ENCODE measurements at places on chromosomes 2 and 18.

DNA sequence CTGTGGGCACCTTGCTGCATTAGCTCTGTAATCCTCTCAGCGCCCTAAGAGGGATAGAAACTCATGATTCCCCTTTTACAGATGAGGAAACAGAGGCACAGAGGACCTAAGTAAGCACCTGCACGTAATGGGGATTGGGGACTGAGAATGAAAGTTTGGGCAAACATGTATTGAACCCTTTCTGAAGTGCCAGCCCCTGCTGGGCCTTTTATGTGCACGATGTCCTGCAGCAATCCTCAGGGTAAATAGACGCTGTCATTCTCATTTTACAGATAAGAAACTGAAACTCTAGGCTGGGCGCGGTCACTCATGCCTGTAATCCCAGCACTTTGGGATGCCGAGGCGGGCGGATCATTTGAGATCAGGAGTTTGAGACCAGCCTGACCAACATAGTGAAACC lies 117.4 kb downstream of the STPG4 start:
- no peak for DNase-seq

DNA sequence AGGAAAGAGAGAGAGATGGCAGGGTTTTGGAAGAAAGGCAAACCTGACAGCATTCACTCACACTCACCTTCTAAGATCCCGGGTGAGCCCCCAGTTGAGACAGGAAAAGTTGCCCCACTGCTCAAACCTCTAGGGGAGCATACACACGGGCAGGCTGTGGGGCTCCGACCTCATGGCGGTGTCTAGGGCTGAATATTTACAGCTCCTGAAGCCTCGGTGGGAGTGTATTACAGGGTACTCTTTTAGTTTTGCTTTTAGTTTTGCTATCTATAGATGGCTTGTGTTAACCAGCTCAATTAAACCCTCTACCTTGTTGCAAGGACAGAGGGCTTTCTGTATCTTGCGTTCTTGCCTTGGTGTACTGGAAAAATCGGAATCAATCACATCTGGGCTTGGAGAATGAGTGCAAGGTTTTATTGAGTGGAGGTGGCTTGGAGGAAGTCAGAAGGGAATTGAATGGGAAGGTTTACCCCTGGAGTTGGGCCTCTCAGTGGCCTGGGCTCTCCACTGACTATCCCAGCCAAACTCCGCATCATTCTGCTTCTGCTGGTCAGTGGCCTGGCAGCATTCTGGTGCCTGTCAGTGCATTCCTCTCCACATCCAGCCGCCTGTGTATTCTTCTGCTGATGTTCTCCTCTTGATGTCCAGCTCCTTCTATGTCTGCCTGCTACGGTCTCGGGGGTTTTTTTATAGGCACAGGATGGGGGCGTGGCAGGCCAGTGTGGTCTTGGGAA lies 10.1 kb upstream of the IFIH1 start:
- no peak for DNase-seq

- DNase-seq, result no peak
Measured at GRCh38 chr2:71546275-71546638, 92.9 kb downstream of the DYSF start.

DNA sequence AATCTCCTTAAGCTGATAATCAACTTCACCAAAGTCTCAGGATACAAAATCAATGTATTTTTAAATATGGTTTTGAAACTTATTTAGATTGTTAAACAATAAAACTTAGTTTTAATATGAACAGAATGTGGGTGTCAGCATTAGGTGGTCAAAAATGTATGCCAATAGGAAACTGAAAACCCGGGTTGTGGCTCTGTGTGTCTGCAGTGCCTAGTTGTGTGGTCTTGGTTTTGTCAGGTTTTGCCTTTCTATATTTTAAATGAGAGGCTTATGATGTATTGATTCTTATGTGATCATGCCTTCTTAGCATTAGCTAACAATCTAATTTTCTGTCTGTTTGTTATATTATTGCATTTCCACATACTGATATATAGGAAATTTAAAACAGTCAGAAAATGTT lies 227.8 kb downstream of the ZNF407 start:
- no peak for DNase-seq

- DNase-seq, result no peak
Measured at GRCh38 chr2:88239781-88240180, 69.6 kb downstream of the THNSL2 start.

GRCh38 chr2:222594679-222595078 lies 61.2 kb downstream of the FARSB start:
- DNase-seq, result peak; percentile 22

GRCh38 chr2:68237404-68237803 lies 14.9 kb downstream of the PPP3R1 start:
- no peak for DNase-seq

GRCh38 chr18:54671291-54671881 lies 80.3 kb downstream of the DYNAP start:
- DNase-seq, result peak; percentile 49

DNA sequence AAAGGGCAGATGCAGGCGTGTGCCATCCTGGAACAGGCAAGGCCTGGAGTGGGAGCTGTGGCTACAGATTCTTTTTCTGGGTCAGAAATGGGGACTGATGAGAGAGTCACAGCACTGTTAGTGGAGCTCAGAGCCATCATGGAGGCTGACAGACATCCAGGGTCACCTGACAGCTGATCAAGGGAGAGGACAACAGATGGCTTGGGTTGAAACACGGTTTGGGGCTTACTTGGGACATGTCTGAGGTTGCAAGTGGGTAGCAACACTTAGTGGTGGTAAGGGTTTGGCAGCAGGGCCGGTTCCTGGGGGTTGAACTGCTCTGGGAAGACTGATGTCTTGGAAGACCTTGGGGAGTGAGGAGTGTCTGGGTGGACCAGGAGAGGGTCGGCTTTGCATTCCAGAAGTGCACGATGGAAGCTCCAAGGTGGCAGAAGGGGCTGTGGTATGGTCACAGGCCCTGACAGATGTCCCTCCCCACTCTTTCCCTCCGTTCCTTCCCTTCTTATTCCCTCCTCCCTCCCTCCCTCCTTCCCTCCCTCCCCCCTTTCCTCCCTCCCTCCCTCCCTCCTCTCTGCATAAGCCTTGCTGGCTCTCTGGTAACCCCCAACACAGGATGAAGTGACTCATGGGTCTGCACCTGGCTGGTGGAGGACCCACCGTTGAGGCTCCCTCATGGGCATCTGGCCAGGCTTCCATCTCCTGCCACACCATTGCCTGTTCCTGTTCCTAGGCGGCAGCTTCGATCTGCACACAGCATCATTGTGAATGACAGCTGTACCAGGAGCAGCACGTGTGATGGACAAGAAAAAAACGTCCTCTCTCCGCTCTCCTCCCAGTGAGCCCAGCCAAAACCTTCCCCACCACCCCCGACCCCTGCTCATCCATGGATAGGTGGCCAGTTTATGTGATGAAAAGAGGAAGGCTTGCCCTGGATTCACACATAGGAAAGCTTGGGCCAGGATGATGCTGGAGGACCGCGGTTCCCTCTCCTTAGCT lies 63.8 kb upstream of the RPL31 start:
- no peak for DNase-seq

DNA sequence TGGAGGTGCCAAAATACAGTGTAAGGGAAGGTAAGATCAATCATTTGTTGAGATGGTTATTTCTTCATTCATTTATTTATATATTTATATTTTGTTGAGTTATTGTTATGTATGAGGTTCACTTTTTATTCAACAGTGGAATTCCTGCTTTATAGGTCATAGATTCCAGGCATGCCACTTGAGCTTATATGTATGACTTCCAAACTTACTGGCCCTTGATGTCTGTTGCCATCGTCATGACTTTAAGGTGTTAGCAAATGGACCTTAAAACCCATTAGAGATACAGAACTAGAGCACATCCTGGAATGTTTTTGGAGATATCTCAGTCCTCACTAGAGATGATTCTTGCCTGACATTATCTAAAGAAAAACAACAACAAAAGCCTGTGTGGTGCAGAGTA lies 25.9 kb downstream of the CCDC85A start:
- DNase-seq, result no peak

GRCh38 chr18:57434536-57435494 lies at the start of gene ONECUT2:
TSS of gene ONECUT2 (plus strand) at chr18:57435374. CDS start at chr18:57435717, 343 bp downstream.
- peak; percentile 92 for DNase-seq

DNA sequence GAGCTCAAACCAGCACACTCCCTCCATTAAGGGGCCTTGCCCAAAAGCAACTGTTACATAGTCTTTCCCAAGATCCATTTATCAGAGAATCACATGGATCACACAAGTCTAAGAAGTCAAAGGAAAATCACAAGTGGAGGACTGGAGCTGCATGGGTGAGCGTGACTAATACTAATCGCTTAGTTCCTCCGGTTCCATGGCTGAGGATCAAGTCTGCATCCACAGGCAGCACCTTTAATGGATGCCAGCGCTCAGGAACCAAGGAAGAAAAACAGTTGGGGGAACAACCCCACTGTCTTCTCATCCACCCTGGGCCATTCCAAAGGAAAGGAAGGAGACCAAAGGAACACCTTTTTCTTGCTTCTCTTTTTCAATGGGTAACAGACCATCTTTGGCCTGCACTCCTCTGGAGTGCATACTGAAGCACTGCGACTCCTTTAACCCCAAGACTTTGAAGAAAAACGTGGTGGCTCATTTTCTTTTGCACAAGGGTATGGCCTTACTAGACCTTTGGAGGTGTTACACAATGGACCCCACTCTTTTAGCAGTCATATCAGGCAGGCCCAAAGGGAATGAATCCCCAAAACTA lies 9.2 kb upstream of the WDR33 start:
- DNase-seq, result peak; percentile 13

DNA sequence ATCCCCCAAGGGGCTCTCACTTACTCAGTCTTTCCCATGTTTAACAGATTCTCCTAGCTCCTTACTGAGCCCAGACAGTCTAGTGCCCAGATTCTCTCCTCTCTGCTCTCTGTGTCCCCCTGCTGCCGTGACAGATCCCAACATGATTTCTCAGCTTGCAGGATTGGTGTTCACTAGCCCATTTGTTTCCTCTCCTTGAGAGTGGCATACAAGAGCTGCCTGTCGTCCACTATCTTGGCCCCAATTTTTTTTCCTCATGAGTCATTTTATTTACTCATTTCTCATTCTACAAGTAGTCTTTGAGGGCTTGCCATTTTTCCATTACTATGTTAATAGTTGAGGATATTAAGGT lies 199.9 kb upstream of the FN1 start:
- no peak for DNase-seq

DNA sequence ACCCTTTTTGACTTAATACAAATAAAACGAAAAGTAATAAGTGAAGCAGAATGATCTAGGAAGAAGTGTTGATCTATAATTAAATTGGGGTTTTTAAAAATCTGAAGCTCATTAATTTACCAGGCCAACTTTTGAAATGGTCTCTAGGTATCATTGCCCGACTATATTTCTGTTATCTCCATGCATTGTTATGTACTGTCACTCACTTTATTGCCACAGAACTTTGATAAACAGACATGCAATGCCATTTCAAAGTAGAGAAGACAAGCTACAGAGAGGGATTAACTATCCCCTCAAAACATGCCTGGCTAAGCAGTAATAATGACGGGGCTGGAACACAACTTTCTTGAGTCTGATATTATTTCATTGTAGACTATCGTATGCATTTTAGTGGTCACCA lies 147.6 kb upstream of the ITGA4 start:
- DNase-seq, result no peak

- no peak for DNase-seq
Measured at GRCh38 chr2:44443517-44443916, 81.8 kb downstream of the CAMKMT start.

DNA sequence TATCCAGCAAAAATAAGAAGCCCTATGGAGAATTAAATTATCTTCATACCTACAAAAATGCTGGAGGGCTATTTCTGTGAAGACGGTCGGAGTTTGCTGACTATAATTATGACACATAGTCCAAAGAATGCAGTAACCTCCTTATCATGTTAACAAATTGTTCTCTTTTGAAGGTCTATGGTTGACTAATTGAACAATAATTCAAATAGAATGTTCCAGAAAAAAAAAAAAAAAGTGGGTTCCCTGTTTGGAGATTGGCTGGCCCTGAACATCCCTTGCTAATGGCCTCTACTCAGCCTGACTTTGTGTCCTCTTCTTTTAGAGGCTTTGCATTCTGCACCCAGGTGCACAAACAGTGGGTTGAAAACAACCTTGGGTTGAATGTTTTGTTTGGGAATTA lies 82.8 kb upstream of the CCBE1 start:
- DNase-seq, result peak; percentile 79

- no peak for DNase-seq
Measured at GRCh38 chr2:241857041-241857541, 1.6 kb downstream of the PDCD1 start.

Measured in ACHN (cell line).